ENCODE measurements at places on chromosomes 13 and 19. TPM values are rescaled to one million over a fixed set of nuclear protein-coding genes. Genes with fewer than 3 reads are reported as not detected.
A peak's percentile ranks its signal among the peaks of the same experiment; 100 is the strongest.

DNA sequence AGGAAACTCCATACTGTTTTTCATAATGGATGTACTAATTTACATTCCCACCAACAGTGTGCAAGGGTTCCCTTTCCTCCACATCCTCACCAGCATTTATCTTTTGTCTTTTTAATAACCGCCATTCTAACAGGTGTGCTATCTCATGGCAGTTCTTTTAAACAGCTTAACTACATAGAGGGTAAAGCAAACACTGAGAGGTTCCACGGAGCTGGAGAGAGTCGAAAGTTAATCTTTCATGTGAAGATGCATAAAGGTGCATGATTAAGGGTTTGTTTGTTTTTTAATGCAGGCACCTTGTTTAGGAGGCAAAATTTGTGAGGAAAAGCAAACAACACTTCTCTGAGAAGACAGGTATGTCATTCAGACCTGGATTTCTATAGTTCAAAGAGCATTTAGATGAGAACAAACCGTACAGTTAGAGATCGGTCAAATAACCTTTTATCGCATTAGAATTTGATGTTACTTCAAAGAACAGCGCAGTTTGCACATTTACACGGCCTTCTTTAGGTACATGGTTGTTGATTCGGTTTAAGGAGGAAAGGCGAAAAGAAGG is 193.9 kb downstream of the RBM26 start:
- H3K36me3 ChIP-seq: no peaks in the 10 kb centered on the region
- H3K27ac ChIP-seq: no peak overlapping the region
- H3K4me3 ChIP-seq: no peak overlapping the region
- no peak for DNase-seq
- H3K4me1 ChIP-seq: no peaks in the 10 kb centered on the region
- no peaks in the 10 kb centered on the region for H3K27me3 ChIP-seq

DNA sequence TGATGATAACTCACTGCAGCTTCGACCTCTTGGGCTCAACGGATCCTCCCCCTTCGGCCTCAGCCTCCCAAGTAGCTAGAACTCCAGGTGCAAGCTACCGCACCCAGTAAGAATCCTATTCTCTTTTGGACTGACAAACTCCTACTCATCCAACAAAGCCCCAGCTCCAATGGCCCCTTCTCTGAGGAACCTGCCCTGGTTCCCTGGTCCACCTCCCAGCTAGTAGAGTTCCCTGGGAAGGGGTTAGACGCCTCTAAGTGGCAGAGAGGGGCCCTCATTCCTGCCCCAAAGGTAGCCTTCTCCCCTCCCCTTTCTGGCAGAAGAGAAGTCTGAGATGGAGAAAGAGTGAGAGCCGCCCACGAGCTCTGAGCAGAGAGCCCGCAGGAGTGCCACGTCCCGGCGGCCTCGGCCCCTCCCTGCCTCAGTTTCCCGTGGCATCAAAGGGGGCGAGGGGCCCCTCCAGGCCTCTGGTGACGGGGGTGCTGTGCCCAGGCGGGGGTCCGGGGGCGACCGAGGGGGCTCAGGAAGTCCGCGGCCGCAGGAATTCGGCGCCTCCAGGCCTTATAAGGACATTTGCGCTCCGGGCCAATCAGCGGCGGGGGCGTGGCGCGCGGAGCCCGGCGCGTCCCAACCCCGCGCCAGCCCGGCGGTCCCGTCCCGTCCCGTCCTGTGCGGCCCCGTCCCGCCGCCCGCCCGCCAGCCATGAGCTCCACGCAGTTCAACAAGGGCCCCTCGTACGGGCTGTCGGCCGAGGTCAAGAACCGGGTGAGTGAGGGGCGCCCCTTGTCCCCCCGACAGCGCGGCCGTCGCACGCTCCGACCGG is at the start of gene CNN2:
Gene CNN2 (plus strand): TSS at position 649 of the 823 bp plus-strand sequence. CDS start 54 bp downstream, at position 703.
- peak within 1 kb of the TSS; percentile 99 for H3K27ac ChIP-seq
- peak within 1 kb of the TSS; percentile 80 for H3K4me3 ChIP-seq
- peak; percentile 90 for DNase-seq
- H3K27me3 ChIP-seq: no peaks in the 10 kb centered on the region
- no peaks in the 10 kb centered on the region for H3K4me1 ChIP-seq

DNA sequence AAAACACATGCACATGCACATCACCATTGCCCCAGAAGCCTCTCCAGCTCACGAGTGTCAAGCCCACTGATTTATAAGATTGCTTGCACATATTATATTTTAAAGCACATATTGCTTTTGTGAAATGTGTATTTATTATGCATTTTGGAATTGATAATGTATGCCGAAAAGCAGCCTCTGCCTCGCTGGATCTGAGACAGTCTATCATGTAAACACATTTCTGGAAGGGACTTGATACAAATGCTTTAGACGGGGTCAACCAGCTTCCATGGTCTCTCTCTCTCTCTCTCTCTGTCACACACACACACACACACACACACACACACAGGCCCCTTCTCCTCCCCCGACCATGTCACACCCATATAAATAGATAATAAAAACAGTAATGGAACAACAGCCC is 203.8 kb downstream of the TUBA3C start:
- no peaks in the 10 kb centered on the region for H3K4me1 ChIP-seq
- DNase-seq: no peak
- H3K4me3 ChIP-seq: no peak overlapping the region

DNA sequence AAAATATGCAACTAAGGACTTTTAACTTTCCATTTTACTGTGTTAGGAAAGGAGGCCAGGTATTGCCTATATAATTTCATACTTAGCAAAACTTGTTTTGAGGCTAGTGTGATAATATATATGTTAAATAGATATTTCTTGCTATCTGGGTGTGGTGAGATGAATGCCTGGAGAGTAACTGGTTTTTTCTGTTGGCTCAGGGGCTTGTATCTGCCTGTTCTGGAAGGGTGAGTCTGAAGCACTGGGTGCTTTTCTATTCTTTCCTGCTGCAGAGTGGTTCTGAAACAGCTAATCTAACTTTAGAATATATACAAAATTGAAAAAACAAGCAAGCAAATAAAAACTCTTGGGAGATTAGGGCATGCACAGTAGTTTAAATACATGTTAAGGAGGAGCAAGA is 64.6 kb upstream of the MYCBP2 start:
- no peak overlapping the region for H3K4me3 ChIP-seq
- H3K27me3 ChIP-seq: peaks cover 2% of the 10 kb centered on the region
- no peak overlapping the region for H3K27ac ChIP-seq
- H3K4me1 ChIP-seq: no peaks in the 10 kb centered on the region
- H3K36me3 ChIP-seq: no peaks in the 10 kb centered on the region
- DNase-seq: no peak

GRCh38 chr13:77338329-77338728 is 11.4 kb upstream of the MYCBP2 start:
- no peaks in the 10 kb centered on the region for H3K27me3 ChIP-seq
- DNase-seq: no peak
- H3K36me3 ChIP-seq: no peaks in the 10 kb centered on the region
- no peak overlapping the region for H3K27ac ChIP-seq

DNA sequence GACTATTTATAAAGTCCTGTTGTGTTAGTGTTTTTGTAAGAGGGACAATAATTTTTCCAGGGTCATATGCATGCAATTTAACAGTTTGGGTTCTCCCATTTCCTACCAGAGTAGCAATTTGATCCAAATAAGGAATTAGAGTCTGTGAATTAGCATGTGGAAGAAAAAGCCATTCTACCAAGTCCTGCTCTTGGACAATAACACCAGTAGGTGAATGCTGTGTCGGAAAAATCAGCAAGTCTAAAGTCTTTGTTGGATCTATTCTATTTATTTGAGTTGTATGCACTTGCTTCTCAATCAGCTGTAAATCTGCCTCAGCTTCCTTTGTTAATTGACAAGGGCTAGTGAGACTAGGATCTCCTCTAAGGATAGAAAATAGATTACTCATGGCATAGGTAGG is 21.4 kb upstream of the IL17D start:
- DNase-seq: no peak
- no peaks in the 10 kb centered on the region for H3K4me1 ChIP-seq
- no peaks in the 10 kb centered on the region for H3K27me3 ChIP-seq
- H3K4me3 ChIP-seq: no peak overlapping the region
- H3K27ac ChIP-seq: no peak overlapping the region
- no peaks in the 10 kb centered on the region for H3K36me3 ChIP-seq

TJP3 gene
- 42.8 TPM for total RNA-seq

DNA sequence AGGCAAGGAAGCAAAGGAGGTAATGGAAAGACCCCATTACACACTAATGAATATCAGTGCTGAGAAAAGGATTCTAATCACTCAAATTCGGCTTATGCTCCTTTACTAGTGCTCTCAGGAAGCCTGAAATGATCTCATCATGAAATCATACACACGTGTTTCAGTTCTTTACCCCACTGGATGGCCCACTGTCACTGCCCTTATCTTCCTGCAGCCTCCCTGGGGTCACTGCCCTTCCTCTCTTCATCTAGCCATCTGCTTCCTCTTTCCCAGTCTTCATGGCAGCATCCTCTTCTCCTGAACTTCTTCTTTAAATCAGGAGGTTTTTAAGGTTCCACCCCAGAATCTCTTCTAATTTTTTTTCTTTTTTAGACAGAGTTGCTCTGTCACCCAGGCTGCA is 27.9 kb upstream of the EEF1AKMT1 start:
- H3K27ac ChIP-seq: peak overlapping the region; percentile 53
- H3K4me3 ChIP-seq: no peak overlapping the region
- H3K27me3 ChIP-seq: no peaks in the 10 kb centered on the region
- peaks cover 5% of the 10 kb centered on the region for H3K4me1 ChIP-seq

DNA sequence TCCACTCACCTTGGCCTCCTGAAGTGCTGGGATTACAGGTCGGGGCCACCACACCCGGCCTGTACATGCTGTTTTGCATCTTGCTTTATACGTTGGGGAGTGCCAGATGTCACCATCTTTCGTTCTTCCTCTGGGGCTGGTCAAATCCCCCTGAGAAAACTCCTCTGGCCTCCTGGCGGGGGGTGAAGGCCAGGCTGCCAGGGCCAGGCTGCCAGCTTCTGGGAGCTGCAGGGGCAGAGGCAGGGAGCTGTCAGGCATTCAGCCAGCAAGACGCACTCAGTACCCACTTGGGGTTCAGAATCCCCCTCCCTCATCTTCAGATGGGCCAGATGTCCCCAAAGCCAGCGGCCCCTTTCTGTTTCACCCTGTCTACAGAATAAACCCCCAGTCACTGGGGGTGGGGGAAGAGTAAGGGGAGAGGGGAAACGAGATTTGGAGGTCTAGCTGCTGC is 16.1 kb downstream of the ZSWIM9 start:
- no peaks in the 10 kb centered on the region for H3K4me1 ChIP-seq
- no peaks in the 10 kb centered on the region for H3K27me3 ChIP-seq
- peaks cover 9% of the 10 kb centered on the region for H3K36me3 ChIP-seq
- no peak overlapping the region for H3K4me3 ChIP-seq

GRCh38 chr19:53795019-53795418 is 29.1 kb downstream of the NLRP12 start:
- no peaks in the 10 kb centered on the region for H3K36me3 ChIP-seq
- no peak overlapping the region for H3K4me3 ChIP-seq
- H3K4me1 ChIP-seq: no peaks in the 10 kb centered on the region
- H3K27ac ChIP-seq: no peak overlapping the region
- no peaks in the 10 kb centered on the region for H3K27me3 ChIP-seq

- H3K4me3 ChIP-seq: no peak overlapping the region
- H3K36me3 ChIP-seq: no peaks in the 10 kb centered on the region
- no peaks in the 10 kb centered on the region for H3K4me1 ChIP-seq
- no peak for DNase-seq
- H3K27ac ChIP-seq: no peak overlapping the region
These were observed 428.6 kb downstream of the RFC3 start for GRCh38 chr13:34246511-34246910.

DNA sequence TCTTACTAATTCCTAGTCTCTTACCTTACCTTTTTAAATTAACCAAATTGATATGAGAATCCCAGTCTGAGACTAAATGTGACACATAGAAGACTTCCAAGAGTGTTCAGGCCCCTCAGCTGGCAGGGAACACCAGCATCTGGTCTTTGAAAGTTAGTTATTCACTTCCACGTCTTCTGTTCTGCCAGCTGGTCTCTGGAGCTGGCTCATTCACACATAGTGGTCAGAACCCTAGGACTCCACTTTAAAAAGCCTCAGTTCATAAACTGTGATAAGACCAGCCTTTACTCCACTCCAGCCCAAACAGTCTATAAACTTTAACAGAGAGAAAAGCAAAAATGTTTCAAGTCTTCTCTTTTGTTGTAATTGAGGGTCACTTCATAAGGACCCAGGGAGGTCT is 263.0 kb downstream of the DCT start:
- no peaks in the 10 kb centered on the region for H3K4me1 ChIP-seq
- H3K4me3 ChIP-seq: no peak overlapping the region
- no peaks in the 10 kb centered on the region for H3K27me3 ChIP-seq
- no peaks in the 10 kb centered on the region for H3K36me3 ChIP-seq

VSTM2B gene
- total RNA-seq: not detected

- peaks cover 32% of the 10 kb centered on the region for H3K4me1 ChIP-seq
- DNase-seq: no peak
- H3K36me3 ChIP-seq: no peaks in the 10 kb centered on the region
- no peak overlapping the region for H3K27ac ChIP-seq
- H3K4me3 ChIP-seq: no peak overlapping the region
These were observed 11.2 kb downstream of the KDM4B start for GRCh38 chr19:4980067-4980466.

- H3K27ac ChIP-seq: peak overlapping the region; percentile 40
- no peaks in the 10 kb centered on the region for H3K27me3 ChIP-seq
- DNase-seq: no peak
- peaks cover 17% of the 10 kb centered on the region for H3K4me1 ChIP-seq
- H3K36me3 ChIP-seq: no peaks in the 10 kb centered on the region
These were observed 406.4 kb downstream of the KCNRG start for GRCh38 chr13:50421473-50422130.

DNA sequence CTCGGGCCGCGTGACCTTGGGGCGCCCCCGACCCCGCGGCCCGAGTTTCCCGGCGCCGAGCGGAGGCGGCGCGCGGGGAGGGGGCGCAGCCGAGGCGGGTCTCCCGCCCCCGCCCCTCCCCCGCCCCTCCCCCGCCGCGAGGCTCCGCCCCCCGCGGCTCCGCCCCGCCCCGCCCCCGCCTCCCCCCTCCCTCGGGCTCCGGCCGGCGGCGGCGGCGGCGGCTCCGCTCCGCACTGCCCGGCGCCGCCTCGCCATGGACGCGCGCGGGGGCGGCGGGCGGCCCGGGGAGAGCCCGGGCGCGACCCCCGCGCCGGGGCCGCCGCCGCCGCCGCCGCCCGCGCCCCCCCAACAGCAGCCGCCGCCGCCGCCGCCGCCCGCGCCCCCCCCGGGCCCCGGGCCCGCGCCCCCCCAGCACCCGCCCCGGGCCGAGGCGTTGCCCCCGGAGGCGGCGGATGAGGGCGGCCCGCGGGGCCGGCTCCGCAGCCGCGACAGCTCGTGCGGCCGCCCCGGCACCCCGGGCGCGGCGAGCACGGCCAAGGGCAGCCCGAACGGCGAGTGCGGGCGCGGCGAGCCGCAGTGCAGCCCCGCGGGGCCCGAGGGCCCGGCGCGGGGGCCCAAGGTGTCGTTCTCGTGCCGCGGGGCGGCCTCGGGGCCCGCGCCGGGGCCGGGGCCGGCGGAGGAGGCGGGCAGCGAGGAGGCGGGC is at the start of gene HCN2:
Gene HCN2 (plus strand): TSS at position 189 of the 703 bp plus-strand sequence. CDS start 65 bp downstream, at position 254.
- H3K27me3 ChIP-seq: peaks cover 23% of the 10 kb centered on the region
- H3K27ac ChIP-seq: no peak within 1 kb of the TSS
- no peaks in the 10 kb centered on the region for H3K4me1 ChIP-seq
- H3K36me3 ChIP-seq: no peaks in the 10 kb centered on the region

- no peaks in the 10 kb centered on the region for H3K4me1 ChIP-seq
- H3K4me3 ChIP-seq: no peak overlapping the region
- no peak overlapping the region for H3K27ac ChIP-seq
These were observed 638.2 kb upstream of the MIR17HG start for GRCh38 chr13:90709319-90709718.
